KG1 (cell line): ENCODE measurements at places on chromosomes 11 and 22.

DNA sequence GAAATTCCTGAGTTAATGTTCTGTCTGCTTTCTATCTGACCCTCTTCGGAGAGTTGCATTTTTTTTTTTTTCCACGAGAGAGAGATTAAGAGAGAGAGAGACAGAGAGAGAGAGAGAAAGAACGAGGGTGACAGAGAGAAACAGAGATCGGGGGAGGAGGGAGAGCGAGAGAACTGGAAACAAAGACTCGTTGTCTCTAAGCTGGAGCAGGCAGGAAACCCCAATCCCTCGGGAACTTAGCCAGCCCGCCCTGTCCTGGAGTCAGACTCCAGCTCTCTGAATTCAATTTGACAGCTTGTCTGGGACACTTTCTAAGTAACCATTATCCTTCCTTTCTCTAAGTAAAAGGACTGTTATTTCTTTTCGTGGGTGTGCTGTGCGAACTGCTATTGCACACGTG is 76.9 kb downstream of the KCNJ1 start:
- DNase-seq = no peak

DNA sequence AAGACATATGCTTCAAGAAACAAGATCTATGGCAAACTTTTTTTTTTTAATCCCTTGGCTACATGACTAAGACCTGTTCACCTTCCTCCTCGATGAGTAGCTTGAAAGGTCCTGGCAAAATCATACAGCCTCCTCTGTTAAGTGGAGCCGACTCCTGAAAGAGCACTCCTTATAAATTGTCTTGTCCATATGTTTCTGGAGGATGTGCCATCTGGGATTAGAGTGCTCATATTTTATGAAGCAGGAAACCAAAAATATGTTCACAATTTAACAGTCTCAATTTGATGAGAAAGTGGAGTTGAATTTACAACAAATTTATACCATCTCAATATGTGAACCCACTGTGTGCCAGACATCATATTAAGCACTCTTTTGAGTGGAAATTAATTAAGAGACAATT is 912.1 kb upstream of the FAT3 start:
- DNase-seq = no peak

GRCh38 chr22:29014773-29015172 is 46.9 kb downstream of the C22orf31 start:
- no peak for DNase-seq

DNA sequence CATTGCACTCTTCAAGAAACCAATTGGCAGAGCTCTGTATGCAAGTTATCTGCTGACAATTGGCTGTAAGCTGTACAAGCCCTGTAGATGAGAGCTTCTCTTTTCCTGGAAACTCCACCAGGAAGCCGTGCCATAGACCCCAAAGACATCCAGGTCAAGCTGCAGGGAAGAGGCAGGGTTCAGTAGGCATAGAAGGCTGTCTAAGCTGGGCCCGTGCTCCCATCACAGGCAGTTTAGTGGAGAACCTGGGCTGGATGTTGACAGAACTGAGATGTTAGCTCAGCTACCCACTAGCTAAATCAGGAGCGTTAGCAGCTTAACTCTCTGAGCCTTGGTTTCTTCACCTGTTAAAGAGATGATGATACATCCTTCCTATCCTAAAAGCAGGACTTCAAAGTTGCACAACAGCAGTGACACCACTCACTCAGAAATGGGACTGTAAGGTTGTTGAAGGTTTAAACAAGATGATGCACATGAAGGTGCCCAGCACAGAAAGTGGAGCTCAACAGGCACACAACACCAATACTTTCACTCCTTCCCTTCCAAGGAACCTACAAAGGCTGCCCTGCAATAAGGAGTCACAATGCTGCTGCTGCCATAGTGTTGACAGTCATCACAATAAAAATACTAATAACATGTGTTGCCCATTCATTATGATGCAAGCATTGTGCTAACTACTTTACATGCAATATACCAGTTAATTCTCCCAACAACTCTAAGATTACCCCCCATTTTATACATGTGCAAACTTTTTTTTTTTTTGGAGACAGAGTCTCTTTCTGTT is 115.4 kb downstream of the ZBTB16 start:
- DNase-seq = no peak

GRCh38 chr11:20015101-20015500 is 145.2 kb downstream of the DBX1 start:
- DNase-seq = no peak

DNA sequence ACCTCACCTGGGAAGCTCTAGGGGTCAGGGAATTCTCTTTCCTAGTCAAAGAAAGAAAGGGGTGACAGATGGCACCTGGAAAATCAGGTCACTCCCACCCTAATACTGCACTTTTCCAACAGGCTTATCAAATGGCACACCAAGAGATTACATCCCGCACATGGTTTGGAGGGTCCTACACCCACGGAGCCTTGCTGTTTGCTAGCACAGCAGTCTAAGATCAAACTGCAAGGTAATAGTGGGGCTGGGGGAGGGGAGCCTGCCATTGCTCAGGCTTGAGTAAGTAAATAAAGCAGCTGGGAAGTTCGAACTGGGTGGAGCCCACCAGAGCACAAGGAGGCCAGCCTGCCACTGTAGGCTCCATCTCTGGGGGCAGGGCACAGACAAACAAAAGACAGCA is 2830.6 kb upstream of the OR11H1 start:
- no peak for DNase-seq

GRCh38 chr11:26025676-26026075 is 306.3 kb upstream of the ANO3 start:
- no peak for DNase-seq

- DNase-seq = peak; percentile 58
These were observed 31.2 kb upstream of the TRIM29 start for GRCh38 chr11:120168960-120169681.

DNA sequence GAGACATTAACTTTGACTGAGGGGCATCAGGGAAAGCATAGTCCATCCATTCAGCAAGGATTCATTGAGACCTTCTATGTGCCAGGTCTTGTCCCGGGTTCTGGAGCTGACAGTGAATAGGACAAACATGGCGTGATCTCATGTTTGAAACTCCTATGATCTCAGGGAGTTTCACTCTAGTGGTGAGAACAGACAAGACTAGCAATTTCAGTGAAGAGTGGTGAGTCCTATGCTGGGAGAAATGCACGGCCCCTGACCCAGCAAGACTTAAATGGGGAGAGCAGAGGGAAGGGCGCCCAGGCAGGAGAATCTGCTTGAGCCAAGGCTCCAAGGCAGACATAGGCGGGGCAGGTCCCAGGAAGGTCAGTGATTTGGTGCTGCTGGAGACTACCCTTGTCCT is 155.7 kb downstream of the CEP164 start:
- DNase-seq = no peak

DNA sequence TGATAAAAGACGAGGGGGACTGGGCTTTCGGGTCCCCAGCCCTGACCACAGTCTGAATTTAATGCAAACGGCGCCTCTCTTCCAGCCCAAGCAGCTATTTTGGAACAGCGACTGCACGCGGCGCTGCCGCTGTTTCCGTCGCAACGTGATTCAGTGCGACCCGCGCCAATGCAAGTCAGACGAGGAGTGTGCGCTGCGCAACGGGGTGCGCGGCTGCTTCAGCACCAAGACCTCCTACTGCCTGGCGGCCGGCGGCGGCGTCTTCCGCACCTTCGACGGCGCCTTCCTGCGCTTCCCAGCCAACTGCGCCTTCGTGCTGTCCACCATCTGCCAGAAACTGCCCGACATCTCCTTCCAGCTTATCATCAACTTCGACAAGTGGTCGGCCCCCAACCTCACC is 56.7 kb downstream of the TECTA start:
- no peak for DNase-seq

DNA sequence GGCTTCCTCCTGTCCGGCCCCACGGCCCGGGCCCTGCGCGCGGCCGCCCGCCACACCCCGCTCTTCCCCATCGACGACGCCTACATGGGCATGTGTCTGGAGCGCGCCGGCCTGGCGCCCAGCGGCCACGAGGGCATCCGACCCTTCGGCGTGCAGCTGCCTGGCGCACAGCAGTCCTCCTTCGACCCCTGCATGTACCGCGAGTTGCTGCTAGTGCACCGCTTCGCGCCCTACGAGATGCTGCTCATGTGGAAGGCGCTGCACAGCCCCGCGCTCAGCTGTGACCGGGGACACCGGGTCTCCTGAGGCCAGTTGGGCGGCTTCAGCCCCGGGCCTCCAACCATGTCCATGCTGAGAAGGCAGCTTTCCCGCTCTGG is 6.2 kb downstream of the B3GNT6 start:
- DNase-seq = no peak

- DNase-seq = no peak
These were observed 4.1 kb downstream of the CASP4 start for GRCh38 chr11:104964247-104964646.

DNA sequence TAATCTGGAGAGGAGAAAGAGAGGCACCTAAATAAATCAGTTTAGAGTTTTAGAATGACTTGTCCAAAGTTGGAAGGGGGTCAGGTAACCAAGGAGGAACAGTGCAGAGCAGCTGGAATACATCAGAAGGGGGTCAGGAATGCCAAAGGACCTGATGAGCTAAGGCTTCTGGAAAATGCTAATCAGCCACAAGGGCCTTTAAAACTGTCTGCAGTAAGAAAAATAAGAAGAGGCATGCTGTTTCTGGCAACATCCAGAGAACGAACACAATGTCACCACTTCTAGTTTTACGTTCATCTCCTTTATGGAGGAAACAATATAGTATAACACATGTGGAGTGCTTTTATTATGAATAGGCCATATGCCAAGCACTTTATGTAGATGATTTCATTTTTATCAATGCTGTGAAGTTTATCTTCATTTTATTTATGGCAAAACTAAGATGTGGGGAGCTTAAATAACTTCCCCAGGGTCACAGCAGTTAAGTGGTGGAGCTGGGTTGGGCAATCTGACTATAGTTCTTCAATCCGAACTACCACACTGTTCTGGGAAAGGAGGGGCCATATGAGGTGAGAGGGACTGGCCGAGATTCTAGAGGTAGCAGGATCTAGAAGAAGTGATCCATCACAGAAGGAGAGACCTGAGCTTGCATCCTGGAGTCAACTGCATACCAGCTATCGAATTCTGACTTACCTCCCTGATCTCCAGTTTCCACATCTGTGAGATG is 22.6 kb downstream of the ACO2 start:
- no peak for DNase-seq
